ENCODE measurements at places on chromosomes 5 and 9.

DNA sequence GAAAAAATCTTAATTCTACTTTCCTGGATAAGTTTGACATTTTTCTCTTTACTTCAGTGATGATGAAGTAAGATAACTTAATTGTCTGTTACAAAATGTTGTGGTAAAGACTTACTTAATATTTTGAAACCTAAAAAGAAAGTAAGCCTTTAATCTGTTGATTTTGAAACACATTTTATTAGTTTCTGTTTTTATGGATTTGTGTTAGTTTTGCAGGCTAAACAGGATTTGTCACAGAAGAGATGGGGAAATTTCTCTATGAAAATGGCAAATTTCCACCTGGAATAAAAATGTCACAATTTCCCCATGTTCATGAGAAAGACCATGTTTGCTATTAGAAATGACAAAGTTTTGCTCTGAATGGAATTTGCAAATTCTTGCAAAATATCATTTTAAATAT lies 237.1 kb downstream of the RFX3 start:
- DNase-seq: no peak

DNA sequence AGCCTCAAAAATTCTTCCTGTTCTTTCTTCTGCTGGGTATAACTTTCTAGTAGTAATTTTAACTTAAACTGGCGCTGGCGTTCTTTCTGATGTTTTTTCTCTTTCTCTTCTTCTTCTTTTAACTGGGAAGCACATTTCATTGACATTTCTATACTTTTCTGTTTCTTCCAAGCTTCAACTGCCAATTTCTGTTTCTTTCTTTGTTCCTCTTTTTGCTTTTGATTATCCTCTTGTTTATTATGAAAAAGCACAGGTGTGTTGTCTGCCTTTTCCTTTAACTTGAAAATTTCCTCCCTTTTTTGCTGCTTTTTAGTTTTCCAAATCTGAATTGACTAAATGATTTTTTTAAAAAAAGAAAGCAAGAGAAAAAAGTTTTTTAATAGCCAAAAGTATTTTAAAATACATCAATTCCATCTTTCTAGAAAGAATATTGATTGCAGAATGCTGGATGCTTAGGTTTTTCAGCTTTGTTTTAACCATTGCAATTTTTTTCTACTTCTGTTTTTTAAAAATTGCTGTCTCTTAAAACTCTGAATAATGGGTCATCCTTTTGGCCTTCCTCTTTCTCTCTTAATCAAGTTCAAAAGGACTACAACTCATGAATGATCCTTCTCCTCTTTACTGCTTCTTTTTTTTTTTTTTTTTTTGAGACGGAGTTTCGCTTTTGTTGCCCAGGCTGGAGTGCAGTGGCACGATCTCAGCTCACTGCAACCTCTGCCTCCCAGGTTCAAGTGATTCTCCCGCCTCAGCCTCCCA lies 8.8 kb upstream of the PGGT1B start:
- DNase-seq: no peak

GRCh38 chr5:91283326-91283725 lies 99.8 kb downstream of the ARRDC3 start:
- no peak for DNase-seq

- DNase-seq: no peak
Measured at GRCh38 chr5:43485406-43485805, 1.7 kb upstream of the TMEM267 start.

DNA sequence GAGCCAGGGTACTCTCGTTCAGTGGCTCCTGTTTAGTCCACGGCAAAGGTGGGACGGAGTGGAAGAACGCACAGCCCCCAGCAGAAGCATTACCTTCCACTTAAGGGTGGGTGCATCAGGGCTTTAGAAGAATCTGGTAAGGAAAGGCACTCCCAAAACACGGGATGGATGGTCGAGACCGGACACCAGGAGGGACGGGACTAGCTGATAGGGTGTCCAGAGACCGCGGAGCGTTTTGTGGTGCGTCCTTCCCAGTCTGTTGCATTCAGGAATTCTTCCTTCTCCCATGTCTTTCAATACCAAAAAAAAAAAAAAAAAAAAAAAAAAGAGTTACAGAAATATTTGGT lies 545 bp upstream of the CTSV start:
- DNase-seq: no peak

DNA sequence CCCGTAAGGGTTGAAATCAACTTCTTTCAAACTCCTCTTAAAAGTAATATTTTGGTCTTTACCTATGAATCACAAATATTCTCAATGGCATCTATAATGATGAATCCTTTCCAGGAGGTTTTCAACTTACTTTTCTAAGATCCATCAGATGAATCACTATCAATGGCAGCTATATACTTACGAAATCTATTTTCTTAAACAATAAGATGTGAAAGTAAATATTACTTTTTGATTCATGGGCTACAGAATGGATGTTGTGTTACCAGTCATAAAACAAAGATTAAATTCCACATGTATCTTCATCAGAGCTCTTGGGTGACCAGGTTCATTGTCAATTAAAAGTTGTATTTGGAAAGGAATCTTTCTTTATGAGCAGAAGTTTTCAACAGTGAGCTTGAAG lies 1877.7 kb upstream of the ACO1 start:
- DNase-seq: no peak

DNA sequence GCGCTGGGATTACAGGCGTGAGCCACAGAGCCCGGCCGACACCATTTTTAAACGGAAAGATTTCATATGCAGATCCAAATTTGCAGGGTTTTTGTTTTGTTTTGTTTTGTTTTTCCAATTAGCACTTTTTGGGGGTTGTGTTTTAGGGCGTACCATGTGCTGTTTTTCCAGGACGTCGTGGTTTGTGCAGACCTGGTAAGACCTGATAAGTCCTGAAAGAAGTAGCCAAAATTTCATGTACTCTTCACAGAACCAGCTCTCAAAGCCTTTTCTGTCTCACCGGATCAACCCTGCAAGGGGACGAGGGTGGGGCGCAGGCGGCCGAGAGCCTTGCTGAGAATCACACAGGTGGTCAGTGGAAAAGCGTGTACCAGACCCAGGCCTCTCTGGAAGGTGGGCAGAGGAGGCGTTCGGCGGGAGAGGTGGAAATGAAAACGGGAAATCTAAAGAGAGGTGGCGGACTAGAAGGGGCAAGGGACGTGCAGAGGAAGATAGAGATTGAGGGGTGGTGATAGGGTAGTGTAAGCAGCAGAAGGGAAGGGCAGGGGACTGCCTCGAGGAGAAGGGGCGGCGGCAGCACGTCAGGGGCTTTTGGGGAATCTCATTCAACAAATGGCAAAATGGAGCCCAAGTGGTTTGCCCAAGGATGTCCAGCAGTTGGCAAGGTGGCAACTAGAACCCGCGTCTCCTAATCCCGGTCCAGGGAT lies 1.1 kb upstream of the FAF2 start:
- DNase-seq: no peak

Measured in GM12864 (cell line).